T-helper 22 cell (primary cell): ENCODE measurements at places on chromosomes 4 and X.

- DNase-seq: no peak
Observed at GRCh38 chr4:182240161-182241130, 2.8 kb upstream of the TENM3 start.

DNA sequence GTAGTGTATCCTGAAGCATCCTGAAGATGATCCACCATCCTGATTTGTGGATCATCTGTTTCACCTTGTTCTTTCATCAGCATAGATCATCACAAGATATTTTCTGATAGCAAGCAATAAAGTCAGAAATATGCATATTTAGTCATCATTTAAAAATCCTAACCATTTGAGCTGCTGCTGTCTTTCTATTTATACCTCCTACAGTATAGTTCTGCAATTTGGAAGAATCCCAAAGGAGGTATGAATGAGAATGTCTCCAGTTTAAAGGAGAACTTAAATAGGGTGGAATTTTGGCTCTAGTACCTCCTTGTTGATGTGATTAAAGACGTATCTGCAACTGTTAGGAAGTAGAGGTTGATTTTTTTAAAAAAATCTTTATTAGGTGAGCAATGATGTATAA, 7.6 kb downstream of the SLC25A14 start:
- no peak for DNase-seq

GRCh38 chrX:153032397-153033118, 23.7 kb upstream of the PNMA3 start:
- peak; percentile 29 for DNase-seq

DNA sequence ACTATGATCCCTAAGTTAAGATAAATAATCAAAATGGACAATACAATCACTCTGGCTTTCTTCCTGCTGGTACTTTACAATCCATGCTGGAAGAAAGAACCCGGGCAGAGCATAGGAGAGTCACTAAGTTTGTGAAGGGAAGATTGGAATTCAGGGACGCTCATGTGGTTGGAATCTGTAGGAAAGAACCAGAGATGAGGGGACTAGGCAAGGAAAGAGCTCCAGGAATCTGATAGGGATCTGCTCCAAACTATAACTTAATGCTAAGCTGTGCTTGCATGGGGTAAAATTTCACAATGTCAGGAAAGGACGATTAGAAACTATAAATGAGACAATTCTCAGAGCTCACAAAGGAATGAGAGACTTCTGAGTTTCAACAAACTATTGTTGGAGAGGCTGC, 167.5 kb downstream of the ADGRA3 start:
- DNase-seq: no peak

DNA sequence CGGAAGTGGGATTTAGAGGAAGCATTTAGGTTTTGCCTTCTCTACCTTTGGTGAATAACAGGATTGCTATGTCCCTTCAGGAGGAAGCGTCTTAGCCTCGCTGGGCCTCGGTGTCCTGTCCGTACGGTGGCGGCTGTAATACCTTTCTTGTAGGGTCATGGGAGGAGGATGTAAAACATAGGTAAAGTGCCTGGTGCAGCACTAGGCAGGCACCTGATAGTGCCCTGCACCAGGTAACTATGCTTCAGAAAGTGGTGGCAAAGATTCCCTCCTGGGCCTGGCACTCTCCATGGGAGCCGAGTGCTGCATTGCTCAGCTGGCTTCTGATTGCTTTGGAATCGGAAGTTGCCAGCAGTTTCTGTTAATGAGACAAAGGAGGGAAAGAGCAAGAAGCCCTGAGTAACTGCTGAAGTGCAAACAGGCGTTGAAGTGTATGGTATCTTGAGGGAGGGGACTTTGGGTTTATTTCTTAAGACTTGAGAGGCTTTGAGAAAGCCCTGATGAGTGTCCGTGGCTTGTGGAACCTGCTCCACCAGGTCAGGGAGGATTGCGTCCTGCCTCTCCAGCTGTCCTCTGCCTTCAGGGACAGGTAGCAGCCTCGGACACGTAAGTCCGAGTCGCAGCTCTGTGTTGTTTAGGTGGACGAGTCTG, 45.8 kb downstream of the TBC1D14 start:
- no peak for DNase-seq

DNA sequence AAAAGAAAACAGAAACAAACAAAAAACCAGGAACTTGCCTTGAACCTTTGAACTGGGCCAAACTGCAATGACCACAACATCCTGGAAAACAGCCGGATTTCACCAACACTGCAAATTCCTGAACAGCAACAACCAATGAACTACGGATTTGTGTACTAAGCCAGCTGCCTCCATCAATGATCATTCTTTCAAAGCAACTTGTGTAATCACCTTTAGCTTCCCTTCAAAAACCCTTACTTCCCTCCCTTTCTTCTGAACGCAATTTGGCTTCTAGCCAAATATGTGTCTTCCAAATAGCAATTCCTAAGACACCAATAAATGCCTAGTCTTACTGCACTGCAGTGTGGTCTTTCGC, 98.5 kb upstream of the FAM47C start:
- no peak for DNase-seq

DNA sequence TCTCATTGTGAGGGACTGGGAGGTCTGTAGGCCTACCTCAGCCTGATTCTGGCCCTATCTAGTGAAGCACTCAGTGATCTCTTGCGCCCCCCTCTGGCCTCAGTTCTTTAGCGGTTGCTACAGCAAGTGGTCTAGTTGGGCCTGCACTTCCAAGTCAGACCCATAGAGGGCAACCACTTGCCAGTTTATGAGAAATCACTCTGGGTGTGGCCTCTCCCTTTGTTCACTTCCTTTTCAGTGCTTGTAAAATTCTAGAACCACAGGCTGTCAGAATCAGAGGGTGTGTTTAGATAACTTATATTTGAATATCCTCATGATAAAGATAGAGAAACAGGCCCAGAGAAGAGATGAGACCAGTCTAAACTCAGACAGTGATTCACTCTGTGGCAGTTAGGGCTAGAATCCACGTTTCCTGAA, 60.9 kb upstream of the LAS1L start:
- DNase-seq: peak; percentile 79

DNA sequence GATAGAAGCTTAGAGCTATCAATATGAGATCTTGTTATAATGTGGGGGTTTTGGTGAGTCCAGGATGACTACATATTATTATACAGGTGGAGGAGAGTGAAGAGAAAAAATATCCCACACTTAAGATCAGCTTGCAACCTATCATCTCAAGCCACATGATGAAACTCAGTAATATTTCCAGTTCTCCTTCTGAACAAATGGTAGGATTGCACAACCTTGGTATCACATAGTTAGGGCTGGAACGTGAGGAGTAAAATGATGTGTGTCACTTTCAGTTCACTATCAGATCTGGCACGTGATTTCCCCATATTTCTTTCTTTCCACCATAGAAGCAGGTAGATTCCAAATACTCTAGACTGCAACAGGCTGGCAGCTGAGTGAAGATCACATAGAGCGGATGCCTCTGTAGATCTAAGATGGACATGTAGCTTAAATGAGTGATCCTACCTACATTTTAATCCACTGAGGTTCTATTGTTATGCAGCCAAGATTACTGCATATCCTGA, 150.6 kb upstream of the ANKRD50 start:
- no peak for DNase-seq

- no peak for DNase-seq
Observed at GRCh38 chr4:126687655-126688358, 945.0 kb upstream of the INTU start.

GRCh38 chr4:3371033-3372001, 70.5 kb upstream of the HGFAC start:
- DNase-seq: no peak

DNA sequence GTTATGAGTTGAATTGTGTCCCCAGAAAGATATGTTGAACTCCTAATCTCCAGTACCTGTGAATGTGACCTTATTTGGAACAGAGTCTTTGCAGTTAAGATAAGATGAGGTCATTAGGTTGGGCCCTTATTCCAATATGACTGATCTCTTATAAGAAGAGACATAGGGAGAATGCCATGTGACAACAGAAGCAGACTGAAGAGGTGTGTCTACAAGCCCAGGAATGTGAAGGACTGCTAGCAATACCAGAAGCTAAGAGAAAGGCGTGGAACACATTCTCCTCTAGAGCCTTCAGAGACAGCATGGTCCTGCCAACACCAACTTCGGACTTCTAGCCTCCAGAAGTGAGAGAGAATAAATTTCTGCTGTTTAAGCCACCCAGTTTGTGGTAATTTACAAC, 22.5 kb upstream of the USP27X start:
- no peak for DNase-seq

GRCh38 chr4:55865228-55865806, 11.9 kb downstream of the EXOC1 start:
- no peak for DNase-seq

DNA sequence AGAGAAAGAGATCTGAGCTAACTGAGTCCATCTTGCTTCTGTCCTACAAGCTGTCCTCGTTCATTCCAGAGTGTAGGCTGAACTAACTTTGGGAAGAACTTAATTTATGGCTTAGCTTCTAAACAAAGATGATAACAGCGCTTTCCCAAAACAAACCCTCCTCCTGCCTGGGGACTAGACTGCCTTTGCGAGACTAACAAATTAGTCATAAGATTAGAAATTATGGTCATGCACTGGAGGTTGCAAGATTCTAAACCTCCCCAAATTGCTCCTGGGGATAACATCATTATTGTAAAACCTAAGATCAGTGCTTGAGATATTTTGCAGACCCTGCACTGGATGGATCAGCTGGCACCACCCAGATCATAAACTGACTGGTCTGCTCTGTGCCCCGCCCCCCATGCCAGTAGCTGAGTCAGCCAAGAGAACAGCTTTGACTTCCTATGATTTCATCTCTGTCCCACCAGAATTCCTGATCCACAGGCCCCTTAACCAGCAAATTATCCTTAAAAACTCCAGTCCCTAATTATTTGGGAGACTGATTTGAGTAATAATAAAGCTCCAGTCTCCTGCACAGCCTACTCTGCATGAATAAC, 883.3 kb downstream of the TRIML1 start:
- DNase-seq: no peak

GRCh38 chr4:139532947-139533346, 23.1 kb downstream of the SETD7 start:
- no peak for DNase-seq

- no peak for DNase-seq
Observed at GRCh38 chr4:83662204-83662603, 126.3 kb downstream of the GPAT3 start.

DNA sequence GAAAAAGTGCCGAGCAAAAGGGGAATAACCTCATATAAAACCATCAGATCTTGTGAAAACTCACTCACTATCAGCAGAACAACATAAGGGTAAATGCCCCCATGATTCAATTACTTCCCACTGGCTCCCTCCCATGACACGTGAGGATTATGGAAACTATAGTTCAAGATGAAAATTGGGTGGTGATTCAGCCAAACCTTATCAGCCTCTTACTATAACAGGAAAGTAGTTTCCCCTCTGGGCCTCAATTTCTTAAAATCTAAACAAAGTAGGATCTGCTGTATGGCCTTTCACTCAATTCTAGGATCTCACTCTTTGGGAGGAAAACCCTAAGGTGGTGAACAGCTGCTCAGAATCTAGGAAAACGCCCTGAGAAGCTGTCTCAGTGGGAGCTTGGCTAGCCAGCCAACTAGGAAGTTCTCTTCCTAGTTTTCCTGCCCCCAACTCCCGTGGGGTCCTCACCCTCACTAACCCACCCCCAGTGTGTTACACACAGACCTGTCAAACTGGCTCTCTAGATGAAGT, 1017.1 kb upstream of the HS3ST1 start:
- no peak for DNase-seq

DNA sequence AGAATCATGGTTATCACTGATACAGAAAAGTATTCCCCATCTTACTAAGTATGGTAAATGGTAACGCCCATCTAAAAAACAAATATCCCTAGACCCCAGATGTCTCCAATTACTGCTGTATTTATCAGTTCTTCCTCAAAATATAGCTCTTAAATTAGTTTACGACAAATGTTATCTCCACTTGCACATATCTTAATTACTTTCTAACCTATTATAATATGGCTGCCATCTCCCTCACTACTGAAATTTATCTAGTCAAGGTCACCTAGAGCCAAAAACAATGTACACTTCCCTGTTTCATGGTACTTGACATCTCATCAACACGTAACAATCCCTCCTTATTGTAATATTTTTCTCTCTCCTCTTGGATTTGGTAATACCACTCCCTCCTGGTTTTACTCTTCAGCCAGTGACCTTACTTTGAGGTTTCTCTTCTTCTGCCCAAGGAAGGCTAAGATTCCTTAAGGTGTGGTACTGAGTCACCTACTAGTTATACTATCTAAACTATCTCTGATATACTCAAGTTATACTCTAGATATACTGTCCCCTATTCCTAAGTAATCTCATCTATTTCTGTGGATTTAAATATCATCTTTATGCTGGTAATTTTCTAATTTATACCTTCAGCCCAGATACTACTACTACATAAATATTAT, 8.6 kb downstream of the LCORL start:
- DNase-seq: no peak

DNA sequence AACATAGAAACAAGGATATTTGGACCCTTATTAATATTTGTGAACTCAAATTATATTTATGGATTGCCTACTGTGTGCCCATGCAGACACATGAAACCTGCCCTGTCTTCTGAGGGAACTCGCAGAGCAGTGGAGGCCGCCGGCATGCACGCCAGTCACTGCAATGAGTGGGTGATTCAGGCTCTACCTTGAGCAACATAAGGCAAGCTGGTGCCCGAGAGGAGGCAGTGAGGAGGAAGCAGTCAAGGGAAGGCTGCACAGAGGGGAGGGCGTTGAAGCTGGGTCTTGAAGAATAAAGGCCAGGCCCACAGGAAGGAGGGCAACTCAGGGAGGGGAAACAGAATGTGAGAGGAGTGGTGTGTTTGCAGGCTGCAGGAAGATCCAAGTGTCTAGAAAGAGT, 52.8 kb downstream of the PPEF2 start:
- DNase-seq: no peak

DNA sequence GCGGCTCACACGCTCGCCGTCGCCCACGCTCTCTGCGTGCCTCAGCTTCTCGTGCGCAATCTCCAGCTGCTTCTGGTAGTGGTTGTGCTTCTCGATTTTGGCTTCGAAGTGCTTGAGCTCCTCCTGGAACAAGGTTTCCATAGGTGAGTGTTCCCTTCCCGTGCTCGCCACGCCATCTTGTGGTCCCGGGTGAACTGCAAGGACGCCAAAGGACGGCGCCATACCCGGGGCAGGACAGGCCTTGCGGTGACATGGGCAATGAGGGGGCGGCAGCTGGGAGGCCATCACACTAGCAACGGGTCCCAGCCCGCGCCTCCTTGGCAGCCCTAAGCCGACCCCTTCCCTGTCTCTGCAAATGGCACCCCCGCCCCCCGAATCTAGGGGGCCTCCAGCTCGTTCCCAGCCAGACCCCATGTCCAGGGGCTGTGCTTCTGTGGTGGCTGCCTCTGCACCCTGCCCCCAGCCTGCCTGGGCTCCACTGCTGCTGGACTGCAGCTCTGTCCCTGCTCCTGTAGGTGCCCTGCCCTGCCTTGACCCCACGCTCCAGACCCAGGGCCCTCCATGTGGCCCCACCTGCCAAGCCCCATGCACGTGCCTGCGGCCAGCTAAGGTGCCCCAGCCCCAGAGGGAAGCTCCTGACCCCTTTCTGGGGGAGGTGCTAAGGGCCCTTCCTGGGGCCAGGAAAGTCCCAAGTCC, 17.3 kb downstream of the LRPAP1 start:
- DNase-seq: no peak

- DNase-seq: no peak
Observed at GRCh38 chrX:3599802-3600430, 113.5 kb downstream of the PRKX start.

- no peak for DNase-seq
Observed at GRCh38 chr4:20591571-20591970, 108.7 kb upstream of the PACRGL start.
